ENCODE measurements at places on chromosomes 12 and 14. TPM values are rescaled to one million over a fixed set of nuclear protein-coding genes. Genes with fewer than 3 reads are reported as not detected.

DNA sequence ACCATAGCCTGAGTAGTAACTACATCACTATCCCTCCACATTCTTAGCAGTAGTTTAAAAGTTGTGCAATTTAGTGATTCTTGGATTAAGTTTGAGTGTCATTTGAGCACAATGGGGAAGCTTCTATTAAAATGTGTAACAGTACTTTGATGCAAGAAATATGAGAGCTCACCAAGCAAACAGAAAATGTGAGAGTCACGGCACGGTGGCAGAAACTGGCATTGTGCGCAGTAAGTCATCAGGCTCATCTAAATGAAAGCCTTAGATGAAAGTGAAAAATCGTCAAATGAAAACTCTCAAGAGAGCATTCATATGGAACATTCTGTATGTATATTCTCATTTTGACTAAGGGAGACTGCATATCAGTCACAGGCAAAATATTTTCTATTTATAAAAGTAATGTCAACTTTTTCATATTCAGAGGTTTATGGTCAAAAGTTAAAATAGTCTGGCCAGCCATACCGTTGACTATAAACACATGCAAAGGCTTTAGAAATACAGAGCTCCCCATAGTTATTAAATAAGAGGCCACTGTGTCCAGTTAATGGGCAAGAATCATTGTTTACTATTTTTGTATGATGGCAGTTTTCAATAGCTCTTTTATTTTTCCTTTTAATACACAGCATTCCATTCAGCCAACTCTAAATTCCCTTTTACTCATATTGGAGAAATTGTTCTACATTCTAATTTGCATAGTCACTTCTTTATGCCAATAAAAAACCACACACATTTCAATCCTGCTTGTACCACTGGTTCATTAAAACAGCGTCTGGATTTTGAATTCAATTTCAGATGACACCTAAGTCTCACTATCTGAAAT, 167.9 kb downstream of the PRKD1 start:
- DNase-seq = no peak

INSM2 gene
- total RNA-seq = not detected

OR6C65 gene
- not detected for total RNA-seq

CYP27B1 gene
- total RNA-seq = 6.1 TPM

GUCY2C gene
- not detected for total RNA-seq

DNA sequence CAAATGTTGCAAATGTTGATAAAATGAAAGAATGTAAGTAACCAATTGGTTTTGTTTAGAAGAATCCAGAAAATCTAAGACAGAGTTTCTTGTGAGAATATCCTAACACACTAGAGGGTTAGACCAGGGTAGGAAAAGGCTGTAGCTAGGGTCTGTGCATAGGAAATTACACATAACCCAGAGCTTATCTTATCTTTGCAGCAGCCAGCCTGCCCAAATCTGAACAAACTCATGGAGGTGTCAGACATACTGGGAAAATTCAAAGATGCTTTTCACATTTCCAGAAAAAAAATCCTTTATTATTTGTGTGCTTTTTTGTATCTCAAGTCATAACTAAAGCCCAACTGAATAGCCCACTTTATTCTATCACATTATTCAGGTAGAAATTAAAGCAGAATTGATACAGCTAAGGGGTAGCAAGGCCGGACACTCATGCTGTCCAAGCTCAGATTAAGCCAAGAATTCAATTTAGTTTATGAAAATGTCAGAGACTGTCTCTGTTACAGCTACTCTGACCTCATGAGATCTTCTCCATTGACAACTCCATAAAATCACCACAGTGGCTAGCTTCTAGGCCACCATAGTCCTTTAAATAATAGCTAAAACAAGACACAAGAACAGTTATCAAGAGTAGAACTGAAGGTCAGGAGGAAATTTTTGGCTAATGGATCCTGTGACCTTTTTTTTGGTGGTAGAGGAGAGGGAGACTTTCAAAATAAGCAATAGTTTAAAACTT, 169.6 kb upstream of the RASSF8 start:
- no peak for DNase-seq

SLC25A21 gene
- not detected for total RNA-seq

GLT8D2 gene
- total RNA-seq = not detected

- peak; percentile 87 for DNase-seq
These were observed 21.4 kb downstream of the ACVR1B start for GRCh38 chr12:51972849-51973273.

DNA sequence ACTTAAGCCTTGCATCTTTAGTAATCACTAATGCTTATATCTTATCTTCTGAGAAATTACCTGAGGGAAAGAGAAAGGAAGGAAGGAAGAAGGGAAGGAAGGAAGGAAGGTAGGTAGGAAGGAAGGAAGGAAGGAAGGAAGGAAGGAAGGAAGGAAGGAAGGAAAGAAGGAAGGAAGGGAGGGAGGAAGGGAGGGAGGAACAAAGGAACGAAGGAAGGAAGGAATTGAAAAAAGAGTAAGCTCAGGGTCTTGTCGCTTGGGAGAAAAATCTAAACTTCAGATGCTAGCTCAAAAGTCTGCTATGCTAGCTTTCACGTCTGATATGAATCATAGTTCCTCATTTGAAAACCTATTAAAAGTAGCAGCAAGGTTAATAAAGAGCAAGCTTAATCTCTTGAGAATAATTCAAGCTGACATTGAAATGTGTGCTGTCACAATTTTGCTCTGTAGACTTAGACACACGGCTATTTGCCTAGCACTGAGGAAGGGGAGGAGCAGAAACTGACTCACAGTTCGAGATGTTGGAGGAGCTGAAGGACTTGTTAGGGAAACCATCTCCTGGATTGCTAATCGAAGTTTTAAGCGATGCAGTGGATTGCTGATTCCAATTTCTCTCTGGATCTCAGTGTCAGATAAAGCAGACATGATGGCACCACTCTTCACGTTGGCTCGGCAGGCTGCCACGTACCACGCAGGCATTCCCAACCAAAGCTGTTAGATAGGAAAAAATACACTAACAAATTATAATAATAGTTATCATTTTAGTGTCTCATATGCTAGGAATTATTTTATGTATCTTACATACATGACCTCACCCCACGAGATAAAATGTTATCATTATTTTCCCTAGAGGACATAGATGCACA, 216.7 kb downstream of the ACSS3 start:
- no peak for DNase-seq

SMIM41 gene
- not detected for total RNA-seq

ANO4 gene
- total RNA-seq = not detected

SRRM4 gene
- total RNA-seq = not detected

GRCh38 chr14:106694638-106695393, 1168.4 kb downstream of the TMEM121 start:
- DNase-seq = peak; percentile 68

DNA sequence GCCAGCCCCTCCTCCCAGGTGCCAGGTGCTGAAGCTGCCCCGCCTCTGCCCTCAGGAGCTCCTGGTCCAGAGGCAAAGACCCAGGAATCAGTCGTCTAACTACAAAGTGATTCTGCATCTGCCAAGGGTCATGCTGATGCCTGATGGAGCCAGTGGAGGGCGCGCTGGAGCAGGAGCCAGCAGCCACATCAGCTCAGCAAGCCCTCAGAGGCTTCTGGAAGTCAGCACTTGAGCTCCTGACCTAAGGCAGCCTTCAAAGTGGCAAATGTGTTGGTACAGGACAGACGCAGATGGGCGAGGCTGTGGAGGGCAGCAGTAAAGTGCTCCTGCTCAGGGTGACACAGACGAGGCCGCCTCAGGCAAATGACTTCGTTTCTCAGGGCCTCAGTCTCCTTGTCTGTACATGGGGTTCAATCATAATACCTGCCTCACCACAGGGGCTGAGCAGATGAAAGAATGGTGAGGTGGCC, 10.9 kb downstream of the C12orf43 start:
- DNase-seq = peak; percentile 76

TBX5 gene
- total RNA-seq = not detected

VPS29 gene
- total RNA-seq = 81.8 TPM

CNTN1 gene
- total RNA-seq = not detected

All from activated naive CD4-positive, alpha-beta T cell treated with anti-CD3 and anti-CD28 coated beads for 36 hours (primary cell).